ENCODE measurements at places on chromosomes 6 and 20. TPM values are rescaled to one million over a fixed set of nuclear protein-coding genes. Genes with fewer than 3 reads are reported as not detected.

DNA sequence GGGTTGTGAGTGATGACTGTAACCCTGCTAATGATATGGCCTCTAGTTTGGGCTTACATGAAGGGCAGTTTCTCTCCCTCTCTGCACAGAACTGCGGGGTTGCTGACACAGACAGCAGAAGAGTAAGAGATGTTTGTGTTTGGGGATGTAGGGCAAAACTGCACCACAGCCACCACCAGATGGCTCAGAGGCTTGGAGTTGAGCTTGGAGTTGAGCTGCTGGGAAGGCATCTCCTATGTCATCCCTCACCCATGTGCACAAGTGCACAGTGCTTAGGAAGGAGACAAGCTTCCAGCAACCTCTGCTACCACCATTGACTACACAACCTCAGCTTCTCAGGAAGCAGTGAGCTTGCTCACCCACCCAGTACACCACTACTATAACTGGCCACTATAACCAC is 303.9 kb upstream of the DEFB112 start:
- DNase-seq: no peak

The SIRPB1 gene
- polyA plus RNA-seq: 7.9 TPM

DNA sequence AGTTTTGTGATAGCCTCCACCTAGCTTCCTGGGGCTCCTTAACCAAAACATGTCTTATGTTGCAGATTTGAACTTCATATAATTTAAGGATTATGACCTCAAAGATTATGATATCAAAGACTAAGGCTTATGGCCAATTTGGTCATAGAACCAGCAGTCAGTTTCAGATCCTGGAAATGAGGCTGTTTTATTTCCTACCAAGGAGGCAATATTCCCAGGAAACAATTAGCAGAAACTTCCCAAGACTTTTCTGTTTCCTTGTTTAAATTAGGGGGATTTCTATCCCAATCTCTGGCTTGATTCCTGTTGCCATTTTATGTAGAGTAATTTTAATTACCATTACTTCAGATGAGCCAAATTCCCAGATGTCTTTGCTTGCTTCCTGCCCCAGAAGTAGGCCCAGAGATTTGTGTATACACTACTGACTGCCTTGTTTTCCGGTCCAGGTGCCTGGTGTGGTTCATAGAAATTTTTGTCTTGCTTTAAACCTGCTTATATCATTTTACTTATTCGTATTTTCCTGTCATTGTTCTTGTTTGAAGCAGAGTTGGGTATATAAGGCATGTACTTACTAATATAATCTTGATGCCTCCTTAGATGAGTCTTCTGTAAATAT is 119.2 kb upstream of the TMEM170B start:
- no peak for DNase-seq

DNA sequence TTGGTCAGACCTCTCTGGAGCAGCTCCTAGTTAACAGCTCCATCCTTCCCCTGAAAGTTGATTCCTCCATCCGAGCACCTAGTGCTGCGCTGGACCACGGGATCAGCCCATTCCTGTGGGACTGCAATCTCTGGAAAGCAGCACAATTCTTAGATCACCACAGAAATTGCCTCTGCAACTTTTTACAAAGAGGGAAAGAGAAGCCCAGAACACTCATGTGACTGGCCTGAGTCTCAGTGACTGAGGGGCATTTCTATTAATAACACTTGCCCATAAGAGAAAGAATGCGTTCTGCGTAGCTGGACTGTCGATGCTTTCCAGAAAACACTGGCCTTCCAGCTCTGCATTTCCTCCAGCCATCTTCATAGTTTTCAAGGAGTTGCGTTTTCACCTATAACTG is 18.3 kb downstream of the MPC1 start:
- DNase-seq: no peak

The OR2J3 gene
- polyA plus RNA-seq: not detected

The PLN gene
- polyA plus RNA-seq: 0.09 TPM

GRCh38 chr20:11296221-11296620 is 621.5 kb upstream of the BTBD3 start:
- DNase-seq: no peak

GRCh38 chr6:47854971-47855370 is 73.1 kb downstream of the OPN5 start:
- no peak for DNase-seq

The PDE10A gene
- not detected for polyA plus RNA-seq

DNA sequence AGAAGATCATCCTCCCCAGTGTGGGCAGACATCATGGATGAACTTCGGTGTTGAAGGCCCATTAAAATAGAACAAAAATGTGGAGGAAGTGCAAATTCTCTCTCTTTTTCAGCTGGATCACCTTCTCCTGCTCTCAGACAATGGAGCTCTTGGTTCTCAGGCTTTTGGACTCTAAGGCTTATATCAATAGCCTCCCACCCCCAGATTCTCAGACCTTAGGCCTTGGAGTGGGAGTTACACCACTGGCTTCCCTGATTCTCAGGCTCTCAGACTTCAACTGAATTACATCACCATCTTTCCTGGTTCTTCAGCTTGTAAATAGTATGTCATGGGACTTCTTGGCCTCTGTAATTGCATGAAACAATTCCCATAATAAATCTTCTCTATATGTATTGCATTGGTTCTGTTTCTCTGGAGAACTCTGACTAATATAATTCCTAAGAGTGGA is 36.6 kb downstream of the NSFL1C start:
- DNase-seq: no peak

The SIRPG gene
- 198 TPM for polyA plus RNA-seq

DNA sequence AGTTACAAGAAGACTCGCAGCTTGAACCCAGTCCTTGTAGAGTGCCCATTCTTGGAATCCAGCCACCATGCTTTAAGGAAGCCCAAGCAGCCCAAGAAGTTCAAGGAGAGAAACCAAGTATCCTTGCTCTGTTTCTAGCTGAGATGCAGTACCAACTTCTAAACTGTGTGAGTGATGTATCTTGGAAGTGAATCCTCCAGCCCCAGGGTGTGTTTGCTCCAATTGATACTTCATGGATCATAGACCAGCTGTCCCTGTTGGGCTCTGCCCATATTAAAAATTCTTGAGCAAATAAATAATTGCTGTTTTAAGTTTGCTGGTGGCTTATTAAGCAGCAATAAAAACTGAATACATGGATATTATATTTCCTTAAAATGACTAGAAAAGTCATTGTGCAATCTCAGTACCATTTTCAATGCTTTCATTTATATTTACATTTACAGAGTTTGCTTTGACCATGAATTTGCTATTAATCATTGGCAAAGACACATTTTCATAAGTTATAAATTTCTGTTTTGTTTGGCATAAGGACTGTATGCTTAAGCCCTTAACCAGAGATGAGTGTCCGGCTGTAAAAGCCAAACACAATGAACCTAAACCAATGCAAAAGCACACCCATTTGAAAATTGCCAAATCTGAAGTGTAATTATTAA is 9.2 kb downstream of the SPTLC3 start:
- no peak for DNase-seq

GRCh38 chr6:30227763-30228487 is 14.7 kb upstream of the TRIM26 start:
- DNase-seq: no peak

The CRIP3 gene
- not detected for polyA plus RNA-seq

GRCh38 chr6:7107578-7108195 is at the start of gene RREB1:
TSS of gene RREB1 (plus strand) at chr6:7107961. CDS start at chr6:7181912, 73,951 bp downstream.
- peak; percentile 60 for DNase-seq

The FAM217A gene
- not detected for polyA plus RNA-seq

DNA sequence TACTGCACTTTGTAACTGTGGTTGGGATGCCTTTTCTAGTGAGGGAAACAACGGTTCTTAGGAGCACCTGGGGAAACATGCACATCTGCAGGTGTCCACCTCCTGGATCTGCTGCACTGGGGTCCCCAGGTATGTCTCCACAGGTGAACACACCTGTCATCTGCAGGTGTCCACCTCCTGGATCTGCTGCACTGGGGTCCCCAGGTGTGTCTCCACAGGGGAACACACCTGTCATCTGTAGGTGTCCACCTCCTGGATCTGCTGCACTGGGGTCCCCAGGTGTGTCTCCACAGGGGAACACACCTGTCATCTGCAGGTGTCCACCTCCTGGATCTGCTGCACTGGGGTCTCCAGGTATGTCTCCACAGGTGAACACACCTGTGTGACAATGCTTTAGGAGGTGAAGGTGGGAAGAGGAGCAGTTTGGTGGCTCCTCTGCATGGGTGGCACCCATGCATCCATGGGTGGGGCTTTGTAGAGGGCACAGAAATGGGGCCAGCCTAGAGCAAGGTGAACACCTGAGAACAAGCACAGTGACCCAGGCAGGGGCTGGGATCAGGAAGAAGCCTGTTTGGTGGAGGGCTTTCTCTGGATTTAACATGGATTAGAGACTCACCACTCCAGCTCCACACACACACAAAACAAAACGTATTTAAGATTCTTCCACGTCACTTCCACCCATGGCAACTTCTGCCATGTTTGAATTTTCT is 206.0 kb upstream of the CDH4 start:
- no peak for DNase-seq

The HAO1 gene
- not detected for polyA plus RNA-seq

DNA sequence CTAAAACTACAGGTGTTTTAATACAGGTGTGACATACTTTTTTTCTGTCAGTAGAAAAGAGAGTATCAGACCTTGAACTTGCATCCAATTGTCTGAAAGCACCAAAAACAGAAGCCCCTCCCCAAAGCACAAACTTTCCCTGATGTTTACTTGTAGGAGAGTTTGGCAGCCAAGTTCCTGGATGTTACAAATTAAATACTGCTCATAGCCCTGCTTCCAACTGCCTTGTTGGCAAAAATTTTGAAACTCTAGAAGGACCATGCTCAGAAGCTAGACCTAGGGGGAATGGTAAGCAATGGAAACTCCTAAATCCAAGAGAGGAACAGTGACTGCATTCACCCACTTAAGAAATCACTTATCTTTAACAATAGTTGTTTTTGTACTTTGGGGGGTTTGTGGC is 17.0 kb upstream of the ARG1 start:
- DNase-seq: no peak

All from naive thymus-derived CD4-positive, alpha-beta T cell (primary cell).